ENCODE measurements at places on chromosomes 7 and 10.

DNA sequence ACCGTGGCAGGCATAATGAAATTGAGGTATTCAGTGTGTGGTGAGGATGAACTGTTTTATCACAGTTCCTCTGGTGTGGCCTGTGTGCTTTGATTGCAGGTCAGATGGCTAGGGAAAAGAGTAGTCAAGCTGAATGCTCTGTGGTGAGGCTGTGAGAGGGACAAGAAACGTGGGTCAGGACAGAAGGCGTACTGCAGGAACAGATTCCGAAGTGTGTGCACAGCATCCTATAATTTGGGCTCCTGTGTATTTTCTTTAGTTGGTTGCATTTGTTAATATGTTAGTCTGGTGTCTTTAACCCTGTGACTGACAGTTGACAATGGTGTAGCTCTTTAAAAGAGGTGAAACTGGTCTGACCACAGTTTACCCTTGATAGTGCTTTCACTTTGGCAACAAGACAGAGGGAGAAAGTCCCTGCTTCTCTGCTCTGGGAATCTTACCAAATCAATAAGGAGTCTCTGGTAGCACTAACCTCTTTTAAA is 76.5 kb downstream of the AUTS2 start:
- no peak for DNase-seq

DNA sequence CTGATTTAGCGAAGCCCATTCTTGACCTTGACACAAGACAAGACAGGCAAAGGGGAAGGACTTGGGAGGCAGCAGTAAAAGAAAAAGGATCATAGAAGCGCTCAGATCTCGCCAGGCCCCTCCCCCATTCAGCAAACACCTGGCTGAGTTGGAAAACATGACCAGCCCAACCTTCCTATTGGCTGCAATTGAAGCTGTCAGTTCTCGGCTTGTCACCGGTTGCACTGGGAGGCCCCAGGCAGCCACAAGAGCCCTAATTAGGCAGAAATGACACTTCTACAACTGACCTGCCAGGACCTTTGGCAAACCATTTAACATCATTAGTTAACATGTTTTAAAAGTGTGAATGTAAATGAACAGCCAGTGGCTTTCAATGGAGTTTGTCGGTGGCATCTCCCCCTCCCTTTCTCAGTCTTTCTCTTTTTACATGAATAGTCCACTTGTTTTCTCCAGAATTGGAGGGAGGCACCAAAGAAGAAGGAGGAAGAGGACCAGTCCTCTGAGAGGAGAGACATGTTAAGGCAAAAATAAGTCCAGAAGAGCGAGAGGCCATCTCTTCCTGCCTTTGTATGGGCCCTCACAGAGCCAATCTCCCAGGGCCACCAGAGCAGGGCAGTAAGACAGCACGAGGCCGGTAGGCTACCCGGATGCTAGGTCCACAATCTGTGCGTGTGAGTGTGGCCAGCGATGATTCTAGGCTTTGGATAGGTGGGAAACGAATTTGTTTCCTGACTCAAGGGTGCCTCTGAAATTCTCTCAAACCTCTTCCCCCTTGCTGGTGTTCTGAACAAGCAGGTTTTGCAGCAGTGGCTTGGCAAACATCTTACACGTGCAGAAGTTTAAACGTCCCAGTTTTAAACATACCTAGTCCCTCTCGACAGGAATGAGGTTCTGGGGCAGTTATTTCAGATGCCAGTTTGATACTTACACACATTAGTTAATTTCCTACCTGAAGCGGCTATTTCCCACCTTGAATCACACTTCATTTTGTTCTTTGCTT is 15.0 kb upstream of the ENO4 start:
- no peak for DNase-seq

DNA sequence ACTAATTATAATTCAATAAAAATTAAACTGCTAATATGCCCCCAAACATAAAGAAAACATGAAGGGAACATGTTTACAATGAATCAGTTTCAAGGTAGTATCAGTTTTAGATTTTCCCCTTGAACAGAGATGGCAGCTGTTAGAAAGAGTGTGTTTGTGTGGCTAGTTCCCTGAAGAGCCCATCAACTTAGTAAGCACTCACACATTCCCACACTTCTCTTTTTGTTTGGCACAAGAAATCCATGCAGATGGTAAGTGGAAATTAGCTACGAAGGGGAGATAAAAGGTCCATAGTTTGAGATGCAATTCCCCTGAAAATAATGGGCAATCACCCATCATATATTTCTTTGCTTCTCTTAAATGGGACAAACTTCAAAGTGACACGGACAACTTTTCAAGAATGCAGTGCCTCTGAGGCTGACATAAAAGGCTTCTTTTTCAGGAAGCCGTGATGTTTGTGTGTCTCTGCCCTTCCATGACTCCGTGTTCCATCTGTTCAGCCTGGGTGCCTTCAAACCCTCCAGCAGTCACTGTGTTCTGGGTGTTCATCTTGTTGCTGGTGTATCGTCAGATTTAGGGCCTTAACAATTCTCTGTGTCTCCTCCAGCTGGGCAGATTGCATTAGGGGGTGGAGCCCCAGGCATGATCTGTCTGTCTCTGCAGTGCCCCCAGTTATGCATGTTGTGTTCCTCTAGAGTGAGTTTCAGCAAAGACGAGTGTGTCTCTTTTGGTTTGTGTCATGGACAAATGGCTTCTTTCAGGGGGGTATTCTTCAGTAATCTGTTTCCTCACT is 259.5 kb upstream of the NPY start:
- DNase-seq, result peak; percentile 24

DNA sequence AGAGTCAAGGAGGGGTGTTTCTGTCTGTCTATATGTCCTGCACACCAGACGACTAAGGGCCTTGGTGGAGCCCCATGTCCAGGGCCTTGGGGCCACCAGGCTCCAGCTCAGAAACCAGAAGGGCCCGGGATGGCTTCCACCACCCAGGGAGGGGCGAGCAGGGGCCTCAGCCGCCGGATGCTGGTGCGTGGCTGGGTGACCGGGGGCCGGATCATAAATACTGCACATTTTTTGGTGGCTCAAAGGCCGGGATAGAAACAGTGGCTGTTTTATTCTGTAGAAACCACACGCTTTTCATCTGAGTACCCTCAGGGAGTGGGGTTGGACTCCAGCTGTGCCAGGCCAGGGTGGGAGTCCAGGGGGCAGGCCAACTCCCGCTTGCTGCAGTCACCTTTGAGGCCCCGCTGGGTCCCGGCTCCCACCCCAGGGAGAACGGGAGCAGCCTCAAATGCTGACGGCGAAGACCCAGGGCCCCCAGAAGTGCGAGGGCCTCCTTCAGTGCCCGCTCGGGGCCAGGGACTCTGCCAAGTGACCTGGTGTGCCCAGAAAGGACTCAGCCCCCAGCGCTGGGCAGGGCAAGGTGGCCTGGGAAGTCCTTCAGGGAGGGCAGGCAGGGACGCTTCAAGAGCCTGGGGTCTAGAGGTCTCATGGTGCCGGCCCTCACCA is 28.2 kb downstream of the PDGFA start:
- DNase-seq, result no peak

DNA sequence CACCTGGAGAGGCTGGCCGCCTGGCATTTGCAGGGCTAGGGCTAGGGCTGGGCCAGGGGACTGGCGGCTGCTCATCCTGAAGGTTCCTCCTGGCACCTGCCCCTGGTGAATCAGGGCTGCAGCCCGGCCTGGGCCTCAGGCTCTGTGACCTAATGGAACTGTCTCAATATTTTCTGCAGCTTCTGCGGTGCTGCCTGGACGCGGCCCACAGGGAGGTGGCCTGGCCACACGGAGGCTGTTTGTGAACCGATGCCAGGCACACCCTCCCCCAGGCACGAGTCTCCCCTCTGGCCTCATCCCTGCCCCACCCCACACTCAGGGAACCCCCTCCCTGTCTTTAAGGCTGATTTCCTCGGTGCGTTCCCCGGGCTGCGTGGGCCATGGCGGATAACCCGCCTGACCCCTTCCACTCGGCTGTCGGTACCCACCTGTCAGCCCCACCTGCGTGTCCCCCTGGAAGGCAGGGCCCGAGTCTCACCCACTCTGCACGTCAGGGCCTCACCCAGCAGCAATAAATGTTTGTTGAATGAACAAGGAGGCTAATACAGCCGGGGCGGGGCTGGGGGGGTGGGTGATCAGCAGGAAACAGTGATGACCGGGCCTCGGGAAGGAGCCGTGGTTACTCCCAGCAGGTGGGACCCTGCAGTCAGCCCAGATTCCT is 54.5 kb upstream of the DNAJB6 start:
- DNase-seq, result no peak

DNA sequence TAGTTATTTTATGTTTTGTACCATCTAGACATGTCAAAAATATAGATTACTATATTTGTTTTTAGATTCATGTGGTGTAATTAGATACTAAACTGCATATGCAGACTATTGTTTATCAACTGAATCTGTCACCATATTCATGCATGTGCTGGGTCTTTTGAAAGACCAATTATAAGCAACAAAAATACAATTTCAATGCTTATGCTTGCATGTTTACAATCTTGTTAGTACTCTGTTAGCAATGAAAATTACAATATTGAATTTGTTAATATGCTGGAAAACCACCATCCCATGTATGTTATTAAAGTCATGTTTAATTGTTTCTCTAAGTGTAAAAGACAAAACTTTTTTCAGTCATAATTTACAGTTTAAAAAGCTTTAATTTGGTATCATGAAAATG is 140.9 kb downstream of the HGF start:
- DNase-seq, result no peak

GRCh38 chr10:116159197-116159596 is 113.8 kb downstream of the GFRA1 start:
- DNase-seq, result no peak

GRCh38 chr7:1301054-1301881 is 68.6 kb downstream of the UNCX start:
- DNase-seq, result no peak

DNA sequence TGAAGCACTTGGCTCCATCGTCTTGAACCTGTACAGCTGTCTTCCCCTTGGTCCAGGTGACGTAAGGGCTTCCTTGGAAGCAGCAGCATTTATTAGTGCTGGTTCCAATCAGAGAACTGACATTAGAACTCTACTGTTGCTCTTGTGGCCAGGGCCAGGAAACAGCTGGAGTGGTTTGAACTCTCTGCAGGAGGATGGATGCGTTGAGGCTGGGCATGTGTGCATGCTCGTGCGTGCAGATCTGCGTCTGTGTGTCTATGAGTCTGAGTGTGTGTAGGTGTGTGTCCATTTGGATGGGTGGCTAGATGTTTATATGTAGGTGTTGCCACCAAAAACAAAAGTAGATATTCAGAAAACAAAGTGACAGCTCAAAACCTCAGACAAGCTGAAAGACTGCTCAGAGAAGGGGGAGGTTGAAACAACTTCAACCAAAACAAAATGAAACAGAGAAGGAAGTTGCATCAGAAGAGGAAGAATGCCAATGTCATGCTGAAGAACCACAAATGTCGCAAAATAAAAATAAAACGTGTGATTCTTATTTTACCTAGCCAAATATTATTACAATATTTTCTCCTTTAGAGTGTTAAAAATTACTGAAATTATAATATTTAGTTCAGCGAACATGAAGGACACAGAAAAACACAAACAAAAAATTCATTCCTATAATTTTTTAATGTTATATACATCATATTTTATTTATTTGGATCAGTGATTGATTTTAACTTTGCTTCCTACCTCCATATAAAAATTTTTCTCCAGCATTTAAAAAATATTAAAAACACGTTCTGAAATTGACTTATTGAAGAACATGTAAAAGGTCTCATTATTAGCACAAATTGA is 96.1 kb upstream of the MKLN1 start:
- DNase-seq, result peak; percentile 80

- no peak for DNase-seq
Measured at GRCh38 chr7:31091924-31092434, 39.9 kb downstream of the ADCYAP1R1 start.

DNA sequence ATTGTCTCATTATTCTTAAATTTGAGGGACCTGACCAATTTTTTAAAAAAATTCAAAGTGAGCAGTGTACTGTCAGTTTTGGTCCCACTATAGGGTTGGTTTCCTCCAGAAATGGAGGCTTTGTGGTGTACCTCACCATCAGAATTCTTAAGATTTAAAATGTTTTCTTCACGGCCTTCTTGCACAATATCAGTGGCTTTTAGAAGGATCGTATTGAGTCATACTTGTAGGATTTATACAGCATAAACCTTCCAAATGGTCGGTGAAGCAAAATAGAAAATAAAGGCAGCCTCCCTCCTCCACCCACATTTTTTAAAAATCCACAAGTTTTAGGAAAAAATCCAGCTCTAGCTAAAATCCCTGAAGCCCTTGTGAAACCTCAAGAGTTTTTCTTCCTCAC is 126.4 kb downstream of the RNLS start:
- peak; percentile 51 for DNase-seq

GRCh38 chr10:14478604-14479003 is 147.9 kb upstream of the FRMD4A start:
- peak; percentile 87 for DNase-seq

- no peak for DNase-seq
Measured at GRCh38 chr7:132475669-132476116, 100.6 kb downstream of the PLXNA4 start.

- no peak for DNase-seq
Measured at GRCh38 chr7:54339073-54339472, 203.1 kb upstream of the VSTM2A start.

GRCh38 chr10:80493522-80494051 is 39.5 kb downstream of the TSPAN14 start:
- peak; percentile 85 for DNase-seq

DNA sequence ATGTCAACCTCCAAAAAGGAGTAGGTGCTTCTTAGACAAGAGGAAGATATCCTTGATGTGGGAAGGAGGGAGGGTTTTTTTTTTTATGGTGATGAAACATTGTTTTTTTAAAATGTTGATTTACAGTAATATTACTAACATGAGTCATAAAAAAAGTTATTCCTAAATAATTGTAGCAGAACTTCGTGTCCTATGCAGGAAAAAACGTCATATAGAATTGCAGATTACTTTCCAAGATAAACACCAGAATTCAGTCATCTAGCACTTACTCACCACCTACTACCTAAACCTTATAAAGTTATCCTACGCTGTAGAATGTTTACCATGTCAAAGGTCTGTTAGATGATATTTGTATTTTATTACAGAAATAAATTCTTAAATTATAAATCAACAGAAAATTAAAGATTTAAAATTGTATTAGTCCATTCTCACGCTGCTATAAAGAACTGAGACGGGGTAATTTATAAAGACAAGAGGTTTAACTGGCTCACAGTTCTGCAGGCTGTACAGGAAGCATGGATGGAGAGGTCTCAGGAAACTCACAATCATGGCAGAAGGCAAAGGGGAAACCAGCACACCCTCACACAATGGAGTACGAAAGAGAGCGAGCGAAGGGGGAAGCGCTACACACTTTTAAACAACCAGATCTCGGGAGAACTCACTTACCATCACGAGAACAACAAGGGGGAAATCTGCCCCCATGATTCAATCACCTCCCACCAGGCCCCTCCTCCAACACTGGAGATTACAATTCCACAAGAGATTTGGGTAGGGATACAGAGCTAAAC is 105.2 kb upstream of the NEBL start:
- DNase-seq, result peak; percentile 45

Measured in fibroblast of skin of scalp (primary cell).